ENCODE measurements at places on chromosomes 7 and 10.
A peak's percentile ranks its signal among the peaks of the same experiment; 100 is the strongest.

DNA sequence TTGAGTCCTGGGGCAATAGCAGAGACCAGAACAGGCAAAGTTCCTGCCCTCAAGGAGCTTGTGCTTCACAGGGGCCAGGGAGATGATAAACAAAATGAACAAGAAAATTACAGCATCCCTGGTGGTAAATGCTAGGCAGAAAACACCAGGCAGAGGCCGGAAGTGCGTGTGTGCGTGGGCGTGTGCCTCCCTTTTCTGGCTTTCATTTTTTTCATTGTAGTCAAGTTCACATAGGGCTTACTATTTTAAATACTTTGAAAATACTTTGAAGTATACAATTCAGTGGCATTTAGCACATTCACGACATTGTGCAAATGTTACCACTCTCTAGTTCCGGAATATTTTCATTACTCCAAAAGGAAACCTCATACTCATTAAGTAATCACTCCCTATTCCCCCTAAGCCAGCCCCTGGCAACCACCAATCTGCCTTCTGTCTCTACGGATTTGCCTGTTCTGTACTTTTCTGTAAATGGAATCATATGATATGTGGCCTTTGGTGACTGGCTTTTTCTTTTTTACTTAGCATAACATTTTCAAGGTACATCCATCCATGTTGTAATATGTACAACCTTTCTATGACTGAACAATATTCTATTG is 88.1 kb upstream of the PDCD4 start:
- no peak for DNase-seq

GRCh38 chr7:1242606-1243289 is 10.1 kb downstream of the UNCX start:
- no peak for DNase-seq

- no peak for DNase-seq
Measured at GRCh38 chr10:110069502-110069982, 61.8 kb downstream of the ADD3 start.

DNA sequence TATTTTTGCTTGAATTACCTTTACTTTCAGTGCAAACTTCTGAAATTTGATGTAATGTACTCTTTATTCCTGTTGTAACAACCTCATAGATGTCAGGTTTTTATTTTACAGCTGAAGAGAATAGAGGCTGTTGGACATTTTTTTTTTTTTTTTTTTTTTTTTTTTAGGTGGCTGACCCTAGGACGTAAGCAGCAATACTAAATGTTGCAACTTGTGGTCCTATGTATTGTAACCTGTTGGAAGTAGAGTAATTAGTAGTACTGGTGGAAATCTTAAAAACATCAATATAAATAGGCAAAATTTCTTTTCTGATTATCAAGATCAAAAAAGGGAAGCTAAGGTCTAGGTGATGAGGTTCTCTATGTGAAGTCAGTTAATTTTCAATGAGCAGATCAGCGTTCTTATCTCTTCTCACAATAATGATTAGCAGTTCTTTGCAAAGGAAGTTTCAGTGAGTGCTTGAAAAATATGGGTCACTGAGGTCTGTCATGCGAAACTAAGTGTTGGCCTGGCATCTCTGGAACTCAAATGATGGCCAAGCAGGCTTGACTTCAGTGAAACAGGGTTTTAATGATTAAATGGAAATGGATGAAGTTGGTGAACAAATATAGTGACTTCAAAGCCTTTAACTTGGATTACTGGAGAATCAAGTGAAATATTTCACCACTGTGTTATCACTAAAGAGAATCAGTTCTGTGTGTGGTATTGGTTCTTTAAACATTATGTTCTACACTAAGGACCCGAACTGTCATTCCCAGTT is 42.7 kb downstream of the BICC1 start:
- DNase-seq, result no peak

- DNase-seq, result no peak
Measured at GRCh38 chr7:87886875-87887274, 10.6 kb downstream of the DBF4 start.

GRCh38 chr7:121914676-121915279 is 41.8 kb downstream of the PTPRZ1 start:
- no peak for DNase-seq

DNA sequence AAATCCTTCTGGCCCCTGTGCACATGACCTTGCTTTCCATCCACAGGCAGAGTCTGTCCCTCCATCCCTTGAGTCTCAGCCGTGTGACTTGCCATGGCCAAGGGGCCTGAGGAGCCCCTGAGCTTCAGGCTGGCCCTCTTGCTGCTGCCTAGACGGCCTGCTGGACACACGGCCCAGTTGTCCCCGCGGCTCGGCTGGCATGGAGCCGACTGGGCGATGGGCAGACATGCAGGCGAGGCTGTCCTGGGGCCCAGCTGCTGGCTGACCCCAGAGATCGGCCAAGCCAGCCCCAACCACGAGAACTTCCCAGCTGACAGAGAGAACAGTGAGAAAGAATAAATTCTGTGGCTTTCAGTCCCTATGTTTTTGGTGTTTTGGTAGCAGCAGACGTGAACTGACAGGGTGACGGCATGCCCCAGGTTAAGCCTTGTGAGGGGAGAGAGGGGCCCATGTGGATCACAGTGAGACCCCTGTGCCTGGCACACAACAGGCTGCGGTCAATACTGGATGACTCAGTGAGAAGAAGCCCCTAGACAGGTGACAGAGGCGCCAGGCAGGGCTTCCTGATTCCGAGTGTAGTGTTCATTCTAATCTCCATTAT is 11.7 kb downstream of the PRKAG2 start:
- DNase-seq, result no peak

GRCh38 chr10:6154566-6154965 is 48.2 kb upstream of the PFKFB3 start:
- no peak for DNase-seq

GRCh38 chr10:31350891-31351290 is 31.9 kb downstream of the ZEB1 start:
- DNase-seq, result no peak

DNA sequence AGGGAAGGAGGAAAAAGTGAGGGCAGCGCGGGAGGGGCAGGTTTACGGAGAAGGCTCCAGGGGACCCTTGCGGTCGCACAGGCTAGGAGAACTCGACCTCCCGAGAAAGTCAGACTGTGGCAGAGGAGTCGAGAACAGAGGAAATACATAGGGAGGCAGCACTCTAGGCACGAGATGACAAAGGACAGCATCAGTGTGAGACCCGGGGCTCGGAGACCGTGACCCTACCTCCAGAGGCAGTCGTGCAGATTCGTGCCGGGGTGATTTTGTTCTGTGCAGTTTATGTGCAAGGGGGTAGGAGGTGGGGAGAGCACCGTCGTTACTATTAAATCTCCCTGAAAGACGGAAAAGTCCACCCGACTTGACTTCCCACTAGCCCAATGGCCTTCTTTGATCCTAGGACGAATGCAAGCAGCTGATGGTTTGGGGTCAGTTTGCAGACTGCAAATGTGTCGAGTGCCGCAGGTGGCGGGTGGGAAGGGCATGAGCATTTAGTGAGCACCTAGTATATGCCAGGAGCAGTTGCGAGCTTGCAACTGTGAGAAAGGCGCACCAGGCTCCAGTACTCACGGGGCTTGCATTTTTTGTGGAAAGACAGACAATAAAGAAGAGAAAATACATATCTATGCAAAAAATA is 674 bp upstream of the OSBPL3 start:
- DNase-seq, result no peak

DNA sequence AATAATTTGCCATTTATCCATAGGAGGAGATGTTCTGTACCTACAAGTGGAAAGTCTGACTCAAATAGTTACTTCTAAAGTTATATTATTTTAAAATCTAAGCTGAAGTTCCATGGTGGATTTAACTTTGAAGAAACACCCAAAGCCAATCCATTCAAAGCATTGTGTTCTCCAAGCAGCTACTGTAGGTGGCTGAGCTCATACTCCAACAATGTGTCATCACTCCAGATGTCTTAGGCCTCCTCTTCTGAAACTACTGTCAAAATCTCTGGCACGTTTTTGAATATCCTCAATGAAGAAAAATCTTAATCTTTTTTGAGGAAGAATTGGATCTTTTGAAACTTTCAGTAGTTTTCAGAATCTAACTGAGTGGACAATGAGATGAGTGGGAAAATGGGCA is 169.1 kb downstream of the PTEN start:
- no peak for DNase-seq

- no peak for DNase-seq
Measured at GRCh38 chr10:69657430-69657829, 27.4 kb downstream of the FAM241B start.

DNA sequence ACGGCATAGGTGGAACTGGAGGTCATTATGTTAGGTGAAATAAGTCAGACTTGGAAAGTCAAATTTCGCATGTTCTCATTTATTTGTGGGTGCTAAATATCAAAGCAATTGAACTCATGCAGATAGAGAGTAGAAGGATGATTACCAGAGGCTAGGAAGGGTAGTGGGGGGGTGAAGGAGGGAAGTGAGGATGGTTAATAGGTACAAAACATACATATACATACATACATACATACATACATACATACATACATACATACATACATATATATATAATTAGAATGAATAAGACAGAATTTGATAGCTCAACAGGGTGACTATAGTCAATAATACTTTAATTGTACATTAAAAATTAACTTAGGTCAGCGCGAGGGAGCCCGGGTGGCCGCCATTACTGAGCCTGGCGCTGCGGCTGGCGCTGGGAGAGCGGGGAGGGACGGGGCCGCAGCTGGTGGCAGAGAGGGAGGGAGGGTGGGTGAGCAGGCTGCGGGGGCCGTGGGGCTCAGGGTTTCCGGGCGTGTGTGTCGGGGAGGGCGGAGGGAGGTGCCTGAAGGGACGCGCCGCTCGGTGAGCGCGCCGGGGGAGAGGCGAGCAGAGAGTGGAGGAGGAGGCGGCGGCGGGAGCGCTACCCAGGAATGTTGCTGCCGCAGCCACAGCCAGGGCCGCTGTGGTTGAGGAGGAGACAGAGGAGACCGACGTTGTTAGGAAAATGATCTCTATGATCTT is 85.8 kb upstream of the EGFR start:
- peak; percentile 15 for DNase-seq

DNA sequence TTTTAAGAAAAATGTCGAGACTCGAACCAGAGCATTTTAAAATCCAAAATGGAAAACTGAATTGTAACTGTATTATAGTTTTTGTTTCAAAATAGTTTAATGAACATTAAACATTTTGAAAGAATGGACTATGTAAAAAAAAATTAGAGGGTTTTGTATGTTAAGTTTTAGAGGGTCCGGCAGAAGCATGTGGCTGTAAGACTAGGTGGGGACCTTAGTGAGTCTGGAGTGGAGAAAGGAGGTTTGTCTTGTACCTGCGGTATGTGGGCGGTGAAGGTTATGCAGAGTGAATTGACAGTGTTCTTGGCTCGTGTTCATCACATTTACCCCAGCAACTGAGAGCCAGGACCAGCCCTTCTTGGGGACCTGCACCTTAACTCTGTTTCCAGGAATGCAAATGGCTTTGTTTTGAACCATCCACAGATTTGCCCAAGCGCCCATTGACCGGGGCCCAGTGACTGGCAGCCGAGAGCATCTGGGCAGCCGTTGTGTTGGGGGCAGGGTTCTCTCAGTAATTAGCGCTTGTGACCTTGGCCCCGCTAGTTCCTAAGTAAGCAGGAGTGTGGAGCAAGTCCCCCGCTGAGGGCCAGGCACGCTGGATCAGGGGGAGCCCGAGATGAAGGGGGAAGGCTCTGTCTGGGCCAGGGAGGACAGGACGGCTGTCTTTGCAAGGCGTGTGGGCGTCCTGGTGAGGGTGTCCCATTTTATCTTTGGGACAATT is 1.4 kb upstream of the KLF6 start:
- no peak for DNase-seq

DNA sequence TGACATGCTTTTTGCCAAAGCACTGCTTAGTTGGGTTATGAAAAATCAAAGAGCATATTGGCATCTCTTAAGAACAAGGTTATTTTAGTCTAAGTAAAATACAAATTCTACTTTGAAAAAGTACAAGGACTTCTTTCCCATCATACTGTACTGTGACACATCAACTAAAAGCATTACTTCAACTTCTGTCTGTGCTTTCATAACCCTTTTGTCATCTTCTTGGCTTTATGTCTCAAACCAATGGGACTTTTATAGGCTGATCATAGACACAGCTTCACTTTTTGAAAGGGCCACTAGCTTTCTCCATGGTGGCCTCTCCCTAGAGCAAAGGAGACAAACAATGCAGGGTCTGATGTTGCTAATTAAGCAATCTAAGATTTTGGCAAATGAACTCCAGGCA is 188.9 kb upstream of the CSTF2T start:
- no peak for DNase-seq

DNA sequence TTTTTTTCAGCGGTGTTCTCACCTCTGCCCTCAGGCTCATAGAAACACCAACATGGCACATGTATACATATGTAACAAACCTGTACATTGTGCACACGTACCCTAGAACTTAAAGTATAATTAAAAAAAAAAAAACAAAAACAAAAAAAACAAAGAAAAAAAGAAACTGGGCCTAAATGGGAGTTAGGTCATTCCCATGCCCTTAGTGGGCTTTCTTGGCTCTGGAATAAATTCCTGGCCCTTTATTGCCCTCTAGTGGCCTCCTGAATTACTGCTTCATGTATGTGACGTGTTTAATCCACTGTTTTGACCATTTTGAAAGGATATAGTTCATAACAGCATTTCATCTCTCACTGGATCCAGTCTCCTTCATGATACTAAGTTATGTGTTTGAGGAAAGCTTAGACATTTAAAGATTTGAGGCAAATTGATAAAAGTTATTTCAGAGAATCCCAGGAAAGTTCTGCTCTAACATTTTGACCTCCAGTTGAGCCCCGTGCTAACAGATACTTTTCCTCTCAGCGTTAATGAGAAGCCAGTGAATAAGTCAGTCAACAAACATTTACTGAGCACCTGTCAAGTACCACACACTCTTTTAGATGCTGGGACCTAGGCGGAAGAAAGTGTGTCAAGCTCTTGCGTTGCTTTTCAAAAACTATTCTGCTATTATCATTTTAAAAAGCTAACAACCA is 54.7 kb upstream of the SYPL1 start:
- DNase-seq, result no peak

GRCh38 chr7:130831817-130832481 is 97.9 kb upstream of the KLF14 start:
- no peak for DNase-seq

DNA sequence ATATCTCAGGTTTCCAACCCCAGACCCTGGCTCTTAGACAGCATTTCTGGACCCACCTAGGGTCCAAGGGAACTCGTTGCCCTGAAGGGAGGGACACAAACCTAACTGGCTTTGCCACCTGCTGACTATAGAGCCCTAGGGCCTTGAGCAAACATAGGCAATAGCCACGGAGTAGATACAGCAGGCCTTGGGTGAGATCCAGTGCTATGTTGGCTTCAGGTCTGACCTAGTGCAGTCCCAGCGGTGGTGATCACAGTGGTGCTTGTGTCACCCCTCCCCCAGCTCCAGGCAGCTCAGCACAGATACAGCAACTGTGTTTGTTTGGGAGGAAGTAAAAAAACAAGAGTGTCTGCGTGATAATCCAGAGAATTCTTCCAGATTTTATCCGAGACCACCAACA is 9.7 kb upstream of the TNKS2 start:
- DNase-seq, result no peak

DNA sequence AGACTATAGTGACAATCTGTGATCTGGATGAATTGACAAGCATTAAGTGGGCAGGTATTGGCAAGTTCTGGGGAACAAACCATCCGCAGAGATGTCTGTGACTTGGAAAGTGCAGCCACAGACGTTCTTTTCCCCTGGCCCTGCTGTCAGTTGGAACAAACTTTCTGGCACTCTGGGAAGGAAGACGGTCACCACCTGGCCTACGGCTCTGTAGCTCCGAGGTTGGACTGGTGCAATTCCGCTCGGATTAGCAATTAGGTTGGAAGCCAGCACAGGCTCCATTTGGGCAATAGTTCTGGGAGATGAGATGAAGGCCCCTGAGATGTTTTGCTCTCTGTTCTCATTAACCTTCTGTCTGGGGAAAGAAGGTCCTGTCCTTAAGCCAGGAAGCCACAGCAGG is 437.5 kb downstream of the CALN1 start:
- DNase-seq, result no peak

All from dorsolateral prefrontal cortex (tissue), 122 donors.